GM04503 (cell line): ENCODE measurements at places on chromosomes 5 and 9.

- DNase-seq: no peak
Measured at GRCh38 chr9:93918061-93918460, 37.1 kb downstream of the BARX1 start.

GRCh38 chr5:51033215-51033614 is 350.0 kb upstream of the ISL1 start:
- no peak for DNase-seq

GRCh38 chr5:158303275-158303674 is 444.3 kb upstream of the CLINT1 start:
- DNase-seq: no peak

- no peak for DNase-seq
Measured at GRCh38 chr5:95620870-95621838, 1.3 kb downstream of the GPR150 start.
